ENCODE measurements at places on chromosomes 4 and X. TPM values are rescaled to one million over a fixed set of nuclear protein-coding genes. Genes with fewer than 3 reads are reported as not detected.

DNA sequence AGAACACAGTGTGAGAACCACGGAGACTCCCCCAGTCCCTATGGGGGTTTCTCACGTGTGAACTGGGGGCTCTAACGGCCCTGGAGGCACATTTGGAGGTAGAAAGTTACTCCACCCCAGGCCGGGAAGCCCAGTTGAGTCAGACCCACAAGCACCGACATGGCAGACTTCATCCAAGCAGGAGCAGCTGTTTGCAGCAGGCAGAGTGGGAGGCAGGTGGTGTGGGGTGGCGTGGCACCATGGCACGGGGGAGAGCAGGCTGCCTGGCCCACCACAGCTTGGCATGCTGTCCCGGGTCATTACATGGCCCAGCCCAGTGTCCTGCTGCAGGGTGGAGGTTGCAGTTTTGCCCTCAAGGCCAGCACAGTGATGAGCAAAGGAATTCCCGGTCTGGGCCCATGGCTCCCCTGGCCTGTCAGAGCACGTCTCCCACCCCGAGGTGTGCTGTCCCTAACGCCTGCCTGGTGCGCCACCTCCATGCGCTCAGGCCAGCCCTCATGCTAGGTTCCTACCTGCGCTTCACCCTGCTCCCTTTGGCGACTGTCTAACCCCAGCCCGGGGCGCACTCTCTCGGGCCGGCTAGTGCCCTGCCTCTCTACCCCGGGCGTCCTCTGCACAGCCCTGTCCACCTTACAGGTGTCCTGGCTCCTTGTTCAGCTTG is 90.6 kb upstream of the AFAP1 start:
- DNase-seq, result peak; percentile 89

Gene GYPA
- polyA plus RNA-seq, result not detected

DNA sequence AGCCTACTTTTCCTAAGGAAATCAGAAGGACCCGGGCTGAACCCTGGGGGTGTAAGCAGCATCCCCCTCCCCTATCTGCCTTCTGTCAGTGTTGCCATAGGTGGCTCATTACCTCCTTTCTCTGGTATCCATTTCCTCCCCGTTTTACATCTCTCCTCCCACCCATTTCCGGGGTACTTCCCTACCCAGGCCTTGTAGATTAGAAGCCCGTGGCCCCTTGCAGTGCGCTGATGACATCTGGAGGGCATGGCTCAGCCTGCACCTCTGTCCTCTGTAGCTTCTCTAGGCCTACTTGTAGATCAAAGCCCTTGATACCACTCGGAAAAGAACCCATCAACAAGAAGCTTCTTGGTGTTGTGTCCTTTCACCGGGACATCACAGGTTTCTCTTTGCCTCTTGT is 71.8 kb downstream of the NBDY start:
- no peak for DNase-seq

Gene BRS3
- not detected for polyA plus RNA-seq

Gene GLRB
- polyA plus RNA-seq, result 0.41 TPM

Gene AMBN
- not detected for polyA plus RNA-seq

DNA sequence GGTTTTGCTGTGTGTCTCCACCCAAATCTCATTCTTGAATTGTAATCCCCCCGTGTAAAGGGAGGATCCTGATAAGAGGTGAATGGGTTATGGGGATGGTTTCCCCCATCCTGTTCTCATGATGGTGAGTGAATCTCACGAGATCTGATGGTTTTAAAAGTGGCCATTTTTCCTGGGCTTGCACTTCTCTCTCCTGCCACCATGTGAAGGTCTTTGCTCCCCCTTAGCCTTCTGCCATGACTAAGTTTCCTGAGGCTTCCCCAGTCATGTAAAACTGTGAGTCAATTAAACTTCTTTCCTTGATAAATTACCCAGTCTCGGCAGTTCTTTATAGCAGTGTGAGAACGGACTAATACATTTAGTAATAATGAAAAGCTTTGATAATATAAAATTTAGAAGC is 46.9 kb downstream of the ANTXR2 start:
- no peak for DNase-seq

Gene BEX5
- polyA plus RNA-seq, result 1.1 TPM

DNA sequence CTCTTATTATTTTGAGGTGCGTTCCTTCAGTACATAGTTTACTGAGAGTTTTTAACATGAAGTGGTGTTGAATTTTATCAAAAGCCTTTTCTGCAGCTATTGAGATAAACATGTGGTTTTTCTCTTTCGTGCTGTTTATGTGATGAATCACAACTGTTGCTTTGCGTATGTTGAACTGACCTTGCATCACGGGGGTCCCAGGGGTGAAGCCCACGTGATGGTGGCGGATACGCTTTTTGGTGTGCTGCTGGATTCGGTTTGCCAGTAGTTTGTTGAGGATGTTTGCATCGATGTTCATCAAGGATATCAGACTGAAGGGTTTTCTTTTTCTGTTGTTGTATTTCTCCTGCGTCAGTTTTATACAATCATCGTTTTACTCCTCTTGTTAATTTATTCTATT is 4.6 kb upstream of the H2BW1 start:
- no peak for DNase-seq

Gene PLXNB3
- polyA plus RNA-seq, result 8.3 TPM

DNA sequence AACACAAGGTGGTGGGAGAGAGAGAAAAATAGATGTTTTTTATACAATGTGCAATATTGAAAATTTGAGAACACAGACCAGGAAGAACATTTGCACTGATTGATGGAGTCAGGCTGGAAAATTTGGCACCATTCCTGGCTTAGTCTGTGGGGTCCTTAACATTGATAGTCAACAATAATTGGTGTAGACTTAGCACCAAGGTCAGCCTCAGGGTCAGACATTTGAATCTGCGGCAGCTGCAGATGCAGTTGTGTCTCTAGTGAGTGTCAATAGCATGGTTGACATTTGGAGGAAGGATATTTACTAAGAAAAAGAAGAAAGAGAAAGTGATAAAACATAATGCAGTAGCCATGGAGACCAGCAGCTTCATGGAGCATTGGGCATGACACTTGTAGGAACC is 31.5 kb upstream of the GLRA3 start:
- no peak for DNase-seq

DNA sequence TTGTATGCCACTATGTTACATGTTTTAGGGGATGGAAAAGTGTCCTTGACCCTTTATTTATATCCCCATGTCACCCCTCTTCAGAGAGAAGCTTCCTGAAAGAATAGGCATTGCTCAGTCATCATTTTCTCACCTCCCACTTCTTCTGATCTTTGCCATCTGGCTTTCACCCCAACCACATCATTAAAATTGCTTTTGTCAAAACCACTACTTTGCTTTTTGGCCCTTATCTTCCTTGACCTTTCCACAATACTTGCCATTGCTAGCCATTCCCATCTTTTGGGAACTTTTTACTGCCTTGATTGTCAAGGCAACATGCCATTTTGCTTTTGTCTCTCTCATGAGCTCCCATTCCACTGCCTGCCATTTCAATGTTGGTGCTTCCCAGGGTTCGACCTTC is 14.9 kb upstream of the FAM9B start:
- no peak for DNase-seq

DNA sequence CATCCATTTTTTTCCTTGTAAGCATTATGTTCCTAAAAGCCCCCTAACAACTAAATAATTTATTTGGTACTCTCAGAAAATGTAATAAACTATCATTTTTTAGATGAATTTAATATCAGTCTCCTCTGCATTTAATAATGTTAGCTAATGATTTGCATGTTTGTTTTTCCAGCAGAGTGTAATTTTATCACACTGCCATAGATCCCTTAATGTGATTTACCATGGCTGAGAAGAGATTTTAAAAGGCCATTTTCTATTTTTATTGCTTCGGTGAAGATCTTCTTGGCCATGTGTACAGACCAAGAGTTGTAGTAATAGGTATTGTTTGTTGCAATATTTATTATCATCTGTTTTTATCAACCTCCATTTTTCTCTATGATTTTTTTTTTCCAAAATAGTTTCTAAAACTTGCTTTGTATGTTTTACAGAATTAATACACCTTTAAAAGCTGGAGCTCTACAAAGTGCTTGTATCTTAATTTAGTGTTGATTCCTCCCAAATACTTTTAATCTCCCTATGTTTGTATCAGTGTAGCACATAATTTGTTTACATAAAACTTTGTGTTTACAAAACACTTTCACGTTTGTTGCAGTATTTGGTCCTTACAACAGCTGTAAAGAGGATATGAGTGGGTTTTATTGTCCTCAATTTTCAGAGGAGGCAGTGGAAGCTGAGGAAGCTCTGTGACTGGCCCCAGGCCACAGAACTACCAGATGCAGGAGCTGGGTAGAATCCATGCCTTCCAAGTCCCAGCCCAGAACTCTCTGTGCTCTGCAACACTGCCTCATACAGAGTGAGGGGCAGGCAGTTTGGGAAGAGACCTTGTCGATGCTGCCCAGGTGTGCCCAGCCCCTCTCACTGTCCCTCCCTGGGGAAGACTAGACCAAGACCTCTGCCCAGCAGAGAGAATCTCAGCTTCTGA is 58.1 kb downstream of the FAM114A1 start:
- no peak for DNase-seq

GRCh38 chr4:3780347-3781171 is 14.4 kb downstream of the ADRA2C start:
- DNase-seq, result no peak

- DNase-seq, result no peak
These were observed 18.2 kb downstream of the ELF4 start for GRCh38 chrX:130091980-130092522.

DNA sequence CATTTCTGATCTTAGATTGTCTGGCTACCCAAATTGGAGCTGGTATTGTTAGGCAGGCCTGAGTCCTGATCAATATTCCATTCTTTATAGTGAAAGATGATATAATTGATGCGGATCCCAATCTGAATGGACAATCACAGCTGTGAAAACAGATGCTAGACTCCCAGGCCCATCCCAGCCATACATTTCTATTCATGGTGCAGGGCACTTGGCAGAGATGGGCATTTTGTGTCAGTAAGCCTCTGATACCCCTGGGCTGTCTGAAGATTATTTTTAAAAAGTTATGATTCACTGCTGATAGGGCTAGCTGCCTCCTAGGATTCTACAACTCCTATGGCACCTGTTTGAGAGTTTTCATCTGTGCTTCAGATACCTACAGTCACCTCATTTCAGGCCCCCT is 61.2 kb upstream of the TSPAN7 start:
- no peak for DNase-seq

DNA sequence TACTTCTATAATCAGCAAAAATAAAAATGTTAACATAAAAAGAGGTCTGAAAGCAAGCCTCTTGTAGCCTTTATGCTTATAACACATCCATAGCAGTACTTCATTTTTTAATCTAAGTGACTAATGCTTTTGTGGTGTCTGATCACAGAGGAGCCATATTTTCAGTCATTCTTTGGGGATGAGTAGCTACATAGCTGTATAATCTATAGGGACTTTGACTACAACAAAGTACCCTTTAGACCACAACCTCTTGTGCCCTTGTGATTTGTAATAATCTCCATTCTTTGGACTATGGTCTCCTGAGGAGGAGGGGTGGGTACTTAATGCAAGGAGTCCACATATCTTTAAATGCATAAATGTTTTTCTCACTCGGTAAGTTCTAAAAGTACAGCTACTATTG is 9.6 kb downstream of the DRP2 start:
- DNase-seq, result peak; percentile 18

DNA sequence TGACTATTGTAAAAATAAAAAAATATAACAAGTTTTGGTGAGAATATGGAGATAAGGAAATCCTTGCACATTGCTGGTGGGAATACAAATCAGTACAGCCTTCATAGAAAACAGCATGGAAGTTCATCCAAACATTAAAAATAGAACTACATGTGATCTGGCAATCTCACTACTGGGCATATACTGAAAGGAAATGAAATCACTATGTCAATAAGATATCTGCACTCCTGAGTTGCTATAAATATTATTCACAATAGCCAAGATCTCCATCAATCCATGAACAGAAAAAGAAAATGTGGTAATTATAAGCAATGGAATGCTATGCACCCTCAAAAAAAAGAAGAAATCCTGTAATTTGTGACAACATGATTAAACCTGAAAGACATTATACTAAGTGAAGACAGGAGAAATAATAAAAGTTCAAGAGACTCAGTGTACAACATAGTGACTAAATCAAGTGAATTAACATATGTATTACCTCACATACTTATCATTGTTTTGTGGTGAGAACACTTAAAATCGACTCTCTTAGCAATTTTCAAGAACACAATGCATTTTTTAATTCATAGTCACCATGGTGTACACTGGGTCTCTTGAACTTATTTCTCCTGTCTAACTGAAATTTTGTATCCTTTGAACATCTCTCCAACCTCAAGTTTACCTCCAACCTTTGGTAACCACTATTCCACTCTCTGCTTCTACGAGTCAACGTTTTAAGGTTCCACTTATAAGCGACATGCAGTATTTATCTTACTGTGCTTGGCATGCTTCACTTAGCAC is 1703.7 kb upstream of the AGA start:
- DNase-seq, result peak; percentile 83

Gene TRO
- polyA plus RNA-seq, result 2.4 TPM

Gene ZBTB33
- 4.2 TPM for polyA plus RNA-seq

Gene TMEM271
- polyA plus RNA-seq, result not detected

GRCh38 chr4:8200302-8200975 is 1.3 kb downstream of the SH3TC1 start:
- no peak for DNase-seq

DNA sequence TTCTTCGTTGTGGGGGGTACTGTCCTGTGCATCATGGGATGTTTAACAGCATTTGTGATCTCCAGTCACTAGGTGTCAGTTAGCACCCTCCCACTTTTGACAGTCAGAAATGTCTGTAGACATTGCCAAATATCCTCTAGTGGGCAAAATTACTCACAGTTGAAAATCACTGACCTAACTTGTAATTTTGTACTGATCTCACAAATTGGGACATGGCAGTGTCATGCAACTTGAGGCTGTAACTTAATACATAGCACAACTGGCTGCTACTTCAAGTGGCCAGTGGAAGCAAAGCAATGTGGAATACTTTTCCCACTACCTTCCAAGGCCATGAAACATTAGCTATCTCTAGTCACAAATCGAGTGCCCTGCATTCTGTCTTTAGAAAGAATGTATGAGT is 23.2 kb upstream of the TSPAN7 start:
- DNase-seq, result no peak

DNA sequence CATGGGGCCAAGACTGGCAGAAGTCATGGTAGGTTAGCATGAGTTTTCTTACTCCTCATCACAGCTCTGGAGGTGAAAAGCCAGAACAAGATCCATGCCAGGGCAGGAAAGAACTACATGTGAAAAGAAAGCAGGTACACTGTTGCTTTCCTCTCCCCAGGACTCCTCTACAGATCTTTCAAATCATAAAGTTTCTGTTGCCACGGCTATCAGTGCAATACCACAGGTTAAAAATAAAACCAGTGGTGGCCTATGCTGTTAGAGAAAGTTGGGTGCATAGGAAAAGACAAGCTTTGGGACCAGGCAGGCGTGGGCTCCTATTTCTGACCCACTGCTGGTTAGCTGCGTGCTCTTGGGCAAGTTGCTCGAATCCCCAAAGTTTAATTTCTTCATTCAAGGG is 81.4 kb downstream of the SH3RF1 start:
- no peak for DNase-seq

- no peak for DNase-seq
These were observed 508.3 kb downstream of the SPRY1 start for GRCh38 chr4:123904882-123905281.
